ENCODE measurements at places on chromosomes 6 and 20.

- no peak for DNase-seq
These were observed 91.2 kb downstream of the CARMIL1 start for GRCh38 chr6:25370178-25371036.

GRCh38 chr6:143675946-143676345 lies 1.8 kb upstream of the PHACTR2 start:
- DNase-seq, result no peak

- DNase-seq, result no peak
These were observed 173.5 kb downstream of the C6orf118 start for GRCh38 chr6:165135889-165136288.

- DNase-seq, result no peak
These were observed 59.9 kb upstream of the TENT5A start for GRCh38 chr6:81812401-81812800.

DNA sequence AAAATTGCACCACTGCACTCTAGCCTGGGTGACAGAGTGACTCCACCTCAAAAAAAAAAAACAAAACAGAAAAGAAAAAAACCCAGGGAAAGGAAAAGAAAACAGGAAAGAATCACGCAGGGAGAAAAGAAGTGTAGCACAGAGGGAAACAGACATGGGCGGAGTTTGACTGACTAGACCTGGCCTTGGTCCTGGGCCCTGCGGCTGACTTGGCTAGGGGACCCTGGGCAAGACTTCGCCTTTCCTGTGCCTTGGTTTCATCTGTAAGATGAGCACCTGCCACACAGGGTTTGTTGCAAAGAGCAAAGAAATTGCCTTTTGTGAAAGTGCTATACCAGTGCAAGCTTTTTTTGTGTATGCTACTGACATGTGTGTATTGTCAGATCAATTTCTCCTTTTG lies 71.3 kb upstream of the KCNG1 start:
- no peak for DNase-seq

- no peak for DNase-seq
These were observed 944.8 kb upstream of the CITED2 start for GRCh38 chr6:140319209-140319608.

GRCh38 chr6:107833136-107833535 lies 9.0 kb upstream of the SCML4 start:
- no peak for DNase-seq

DNA sequence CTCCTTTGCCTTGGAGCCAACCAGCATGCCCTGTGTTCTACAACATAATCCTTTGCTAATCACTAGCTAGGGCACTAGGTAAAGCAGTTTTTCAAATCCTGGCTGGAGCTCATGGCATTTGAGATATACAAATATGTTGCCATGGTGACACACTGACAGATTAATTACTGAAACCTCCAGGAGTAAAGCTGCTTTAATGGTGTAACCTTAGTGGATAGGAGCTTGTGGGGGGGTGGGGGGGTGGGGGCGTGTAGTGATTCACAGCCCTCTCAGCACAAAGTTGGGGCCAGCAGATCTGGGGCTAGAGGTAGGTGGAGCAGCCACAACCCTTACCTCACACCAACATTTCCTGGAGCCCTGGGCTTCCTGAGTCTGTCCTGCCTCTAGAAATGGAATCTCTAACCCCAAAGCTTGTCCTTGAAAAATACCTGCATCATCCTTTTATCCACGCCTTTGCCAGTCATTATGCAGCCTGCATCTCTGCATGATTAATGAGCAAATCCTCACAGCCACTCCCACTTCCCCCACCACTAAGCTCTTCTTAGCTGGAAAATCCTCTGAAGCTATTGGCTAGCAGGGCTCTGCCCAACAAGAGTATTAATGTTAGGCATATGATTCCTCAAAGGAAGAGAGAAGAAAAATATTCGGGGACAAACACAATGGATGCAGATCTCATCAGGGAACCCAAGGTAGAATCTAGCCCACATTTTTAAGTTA lies 84.5 kb upstream of the PRND start:
- no peak for DNase-seq

GRCh38 chr20:6123649-6124014 lies 802 bp upstream of the FERMT1 start:
- DNase-seq, result no peak

DNA sequence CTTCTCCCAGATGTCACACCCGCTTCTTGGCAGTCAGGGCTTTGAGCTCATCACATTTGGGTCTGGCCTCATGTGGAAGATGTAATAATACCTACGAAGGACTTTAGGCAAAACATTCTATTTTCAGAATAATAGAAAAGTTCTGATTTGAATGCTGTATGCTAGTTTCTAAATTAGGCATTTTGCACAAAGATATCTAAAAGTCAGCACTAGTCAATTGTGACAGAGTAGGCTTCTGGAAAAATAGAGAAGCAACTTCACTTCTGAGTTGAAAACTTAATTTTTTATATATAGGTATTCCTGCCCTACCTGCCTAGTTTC lies 38.3 kb upstream of the CD2AP start:
- DNase-seq, result no peak

- no peak for DNase-seq
These were observed 78.0 kb downstream of the PDE10A start for GRCh38 chr6:165585060-165585459.

GRCh38 chr6:89952686-89953085 lies 58.4 kb downstream of the GJA10 start:
- DNase-seq, result no peak
